ENCODE measurements at places on chromosomes 6 and 20.
A peak's percentile ranks its signal among the peaks of the same experiment; 100 is the strongest.

DNA sequence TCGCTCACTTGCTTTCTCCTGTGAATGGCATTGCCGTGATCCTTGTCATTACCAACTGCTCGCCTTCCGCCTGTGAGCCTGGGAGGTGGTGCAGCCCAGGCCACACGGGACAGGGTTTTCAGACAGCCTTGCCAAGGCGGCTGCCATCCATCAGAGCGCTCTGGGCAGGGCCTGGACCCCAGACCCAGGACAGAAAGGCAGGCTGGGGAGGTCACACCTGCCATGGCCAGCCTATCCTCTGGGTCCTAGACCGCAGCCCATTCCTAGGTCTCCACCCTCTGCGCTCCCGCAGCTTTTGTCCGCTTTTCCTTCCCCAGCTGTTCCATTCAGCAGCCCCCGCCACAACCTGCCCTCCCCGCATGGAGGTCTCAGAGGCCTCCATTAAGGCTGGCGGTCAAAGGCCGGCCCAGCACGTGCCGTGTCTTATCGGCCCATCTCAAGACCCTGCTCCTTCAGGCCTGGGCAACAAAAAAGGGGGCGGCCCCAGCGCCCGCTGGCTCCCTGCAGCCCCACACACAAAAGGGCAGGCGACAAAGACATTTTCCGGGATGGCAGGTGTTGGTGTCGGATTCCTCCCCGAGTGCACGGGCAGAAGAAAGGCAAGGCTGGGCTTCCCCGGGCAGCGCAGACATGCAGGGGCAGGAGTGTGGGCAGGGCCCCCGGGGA is 28.1 kb downstream of the INSM1 start:
- no peak for DNase-seq

- DNase-seq: no peak
These were observed 4.7 kb upstream of the ENPP5 start for GRCh38 chr6:46175446-46175845.

- DNase-seq: no peak
These were observed 160.4 kb downstream of the ZFP64 start for GRCh38 chr20:52031206-52031562.

DNA sequence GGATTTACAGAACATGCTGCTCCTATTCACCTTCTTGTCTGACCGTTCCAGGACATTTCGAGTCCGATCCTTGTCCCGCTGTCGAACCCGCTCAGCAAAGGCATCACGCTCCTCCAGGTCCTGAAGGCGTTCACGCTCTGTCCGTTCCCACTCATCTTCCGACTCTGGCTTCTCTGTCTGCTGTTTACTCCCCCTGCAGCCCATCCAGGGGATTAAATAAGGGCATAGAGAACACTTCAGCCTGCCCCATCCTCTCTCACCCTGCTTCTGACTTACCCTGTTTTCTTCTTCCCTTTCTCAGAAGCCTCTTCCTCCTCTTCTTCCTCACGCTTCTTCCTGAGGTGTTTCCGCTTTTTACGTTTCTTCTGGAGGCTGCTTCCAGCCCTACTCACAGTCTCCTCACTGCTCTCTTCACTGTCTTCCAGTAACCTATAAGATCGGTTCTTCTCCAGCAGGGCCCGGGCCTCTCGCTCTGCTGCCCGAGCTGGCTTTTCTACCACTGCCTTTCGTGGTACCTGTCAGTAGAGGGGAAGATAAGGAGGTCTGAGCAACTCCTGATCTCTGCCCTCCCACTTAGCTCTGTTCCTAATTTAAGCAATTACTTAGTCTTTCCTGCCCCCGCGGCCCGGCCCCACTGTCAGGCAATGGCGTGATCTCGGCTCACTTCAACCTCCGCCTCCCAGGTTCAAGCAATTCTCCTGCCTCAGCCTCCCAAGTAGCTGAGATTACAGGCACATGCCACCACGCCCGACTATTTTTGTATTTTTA is 1.9 kb downstream of the DHX16 start:
- DNase-seq: no peak

DNA sequence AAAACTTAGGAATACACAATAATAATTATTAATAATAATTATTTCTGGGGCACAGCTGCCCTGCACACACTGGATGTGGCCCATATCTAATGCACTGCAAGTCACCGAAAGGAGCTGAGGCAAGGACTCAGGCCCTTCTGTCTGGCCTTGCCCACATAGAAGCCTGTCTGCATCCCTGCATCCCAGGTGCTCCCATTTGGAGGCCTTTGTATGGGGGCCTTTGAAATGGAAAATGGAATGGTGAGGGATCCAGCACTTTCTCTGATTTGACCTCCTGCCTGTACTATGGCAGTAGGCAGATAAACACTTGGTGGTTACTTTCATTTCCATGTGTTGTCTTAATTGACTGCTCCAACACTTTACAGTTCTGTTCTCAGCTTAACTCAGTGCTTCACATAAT is 75.7 kb upstream of the PTCHD4 start:
- no peak for DNase-seq

GRCh38 chr6:168496997-168497331 is 56.0 kb downstream of the SMOC2 start:
- no peak for DNase-seq

- no peak for DNase-seq
These were observed 33.0 kb upstream of the CDH4 start for GRCh38 chr20:61219021-61219431.

- no peak for DNase-seq
These were observed 15.1 kb downstream of the RNF217 start for GRCh38 chr6:124977067-124977908.

DNA sequence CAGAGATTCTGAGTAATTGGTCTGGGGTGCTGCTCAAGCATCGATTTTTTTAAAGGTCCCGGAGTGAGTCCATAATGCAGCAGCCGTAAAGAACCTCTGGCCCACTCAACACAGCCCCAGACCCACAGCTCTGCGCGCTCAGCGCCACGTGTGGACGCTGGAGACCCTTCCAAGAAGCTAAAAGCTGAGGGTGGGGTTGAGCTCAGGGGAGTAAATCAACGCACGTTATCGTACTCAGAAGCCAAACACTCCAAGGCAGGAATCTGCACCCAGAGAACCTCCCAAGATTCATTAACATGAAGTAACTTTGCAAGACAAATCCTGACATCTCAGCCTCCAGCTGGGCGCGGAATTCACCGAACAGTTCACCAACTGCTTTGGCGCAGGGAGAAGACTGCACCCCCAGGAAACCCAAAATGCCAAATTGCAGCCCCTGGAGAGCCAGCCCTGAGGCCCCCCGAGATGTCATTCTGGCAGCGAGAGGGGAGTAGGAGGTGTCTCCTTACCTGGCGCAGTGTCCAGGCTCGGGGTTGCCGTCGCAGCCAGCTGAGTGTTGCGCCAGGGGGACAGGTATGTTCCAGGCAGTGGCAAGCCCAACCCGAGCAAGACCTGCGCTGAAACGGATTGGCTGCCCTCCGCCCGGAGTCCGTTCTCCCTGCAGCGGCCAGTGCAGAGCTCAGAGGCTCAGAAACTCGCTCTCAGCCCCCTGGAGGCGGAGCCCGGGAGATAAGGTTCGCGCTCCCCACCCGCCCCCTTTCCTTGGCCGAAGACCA is at the start of gene COL21A1:
Gene COL21A1 (minus strand): TSS at position 700 of the 773 bp plus-strand sequence. CDS start 64,962 bp downstream, outside the sequence.
- DNase-seq: no peak

DNA sequence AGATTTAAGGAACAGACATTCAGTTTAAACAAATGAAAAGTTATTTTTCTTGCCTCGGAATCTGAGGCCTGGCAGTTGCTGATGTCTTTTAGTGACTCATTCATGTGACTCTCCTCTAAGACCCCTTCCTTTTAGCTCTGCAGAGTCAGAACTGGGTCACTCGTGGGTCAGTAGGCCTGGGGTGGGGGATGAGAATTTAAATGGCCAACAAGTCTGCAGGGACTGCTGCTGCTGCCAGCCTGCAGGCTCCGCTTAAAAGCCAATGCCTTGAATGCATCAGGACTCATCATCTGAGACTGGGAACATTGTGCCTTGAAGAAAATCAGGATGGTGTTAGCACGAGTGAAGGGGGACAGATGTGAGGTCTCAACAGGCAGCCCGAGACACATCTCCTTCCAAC is 404.3 kb downstream of the CDH26 start:
- DNase-seq: no peak

GRCh38 chr20:14259689-14260088 is 77.7 kb downstream of the FLRT3 start:
- DNase-seq: no peak

DNA sequence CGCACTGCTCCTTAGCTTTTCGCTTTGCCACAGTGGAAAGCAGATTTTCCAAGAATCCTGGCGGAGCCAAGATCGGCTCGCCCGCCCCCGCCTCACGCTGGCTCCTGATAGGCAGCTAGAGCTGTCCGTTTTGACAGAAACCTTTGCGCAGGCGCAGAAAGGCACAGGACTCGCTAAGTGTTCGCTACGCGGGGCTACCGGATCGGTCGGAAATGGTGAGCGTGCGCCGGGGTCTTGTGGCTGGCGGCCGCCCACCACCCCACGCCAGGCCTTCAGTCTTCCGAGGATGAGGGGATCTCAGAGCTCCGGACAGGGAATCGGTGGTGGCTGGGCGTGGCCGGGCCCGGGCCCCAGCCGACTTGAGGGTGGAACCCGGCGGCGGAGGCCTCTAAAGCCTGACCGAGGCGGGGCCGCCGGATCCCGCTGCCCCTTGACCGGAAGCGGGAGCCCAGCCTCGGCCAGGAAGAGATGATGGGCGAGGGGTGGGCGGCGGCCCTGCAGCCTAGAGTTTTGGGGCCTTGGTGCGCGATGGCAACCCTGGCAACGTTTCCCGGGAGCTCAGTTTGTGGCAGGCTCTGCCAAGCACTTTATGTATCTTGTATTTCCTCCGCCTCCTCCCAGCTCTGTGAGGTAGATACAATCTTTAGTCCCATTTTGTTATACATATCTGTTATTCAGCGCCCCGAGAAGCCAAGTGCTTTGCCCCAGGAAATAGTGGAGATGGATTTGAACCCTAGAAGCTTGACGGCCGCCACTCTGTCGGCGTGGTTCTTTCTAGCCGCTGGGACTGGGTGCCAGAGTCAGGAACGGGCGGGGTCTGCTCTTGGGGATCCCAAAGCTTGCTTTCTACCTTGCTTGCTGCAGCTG is at the start of gene DYNLRB1:
Gene DYNLRB1 (plus strand): TSS at position 176 of the 867 bp plus-strand sequence. CDS start 37 bp downstream, at position 213.
- peak; percentile 95 for DNase-seq

DNA sequence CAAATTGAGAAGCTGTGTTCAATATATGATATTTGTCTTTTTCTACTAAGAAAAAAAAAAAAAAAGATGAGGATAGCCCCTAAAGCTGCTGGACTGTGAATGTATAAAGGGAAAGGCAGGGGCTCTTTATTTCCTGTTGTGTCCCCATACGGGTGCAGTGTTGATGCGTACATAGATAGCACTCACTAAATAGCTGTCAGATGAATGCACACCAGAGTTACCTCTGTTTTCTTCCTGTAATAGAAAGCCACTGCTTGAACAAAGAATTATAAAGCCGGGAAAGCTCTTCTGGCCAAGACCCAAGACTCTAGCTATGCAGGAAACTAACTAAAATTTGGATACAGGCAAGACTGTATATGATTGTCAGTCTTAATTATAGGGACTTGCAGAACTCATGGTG is 260.0 kb downstream of the FARS2 start:
- DNase-seq: no peak

- peak; percentile 34 for DNase-seq
These were observed 29.1 kb downstream of the TXLNB start for GRCh38 chr6:139262519-139263300.

DNA sequence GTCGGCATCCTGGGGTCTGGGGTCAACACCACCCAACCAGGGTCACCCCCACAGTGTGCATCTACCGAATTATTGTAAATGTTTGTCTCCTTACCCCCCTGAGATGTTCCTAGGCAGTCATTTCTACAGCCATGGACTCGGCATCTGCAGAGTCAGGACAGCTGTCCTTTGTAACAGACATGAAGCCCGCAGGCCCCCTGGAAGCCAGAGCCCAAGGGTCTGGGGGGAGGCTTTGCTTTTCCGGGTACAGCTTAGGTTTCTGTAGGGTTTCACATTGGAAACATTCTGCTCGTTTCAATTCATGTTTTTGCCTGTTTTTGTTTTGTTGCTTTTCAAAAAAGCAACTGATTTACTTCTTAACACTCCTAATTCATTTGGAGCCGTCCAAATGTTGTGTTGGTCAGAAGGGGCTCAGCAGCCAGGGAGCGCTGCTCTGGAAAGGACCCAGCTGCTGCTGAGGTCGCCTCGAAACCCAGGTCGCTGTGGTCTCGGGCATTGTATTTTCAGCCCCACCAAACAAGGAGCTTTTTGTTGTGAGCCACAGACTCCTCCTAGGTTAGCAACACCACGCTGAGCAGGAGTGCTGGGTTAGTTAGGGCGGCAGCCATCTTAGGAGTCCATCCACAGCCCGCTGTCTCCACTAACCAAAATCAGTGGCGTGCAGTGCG is 160.4 kb downstream of the TMEM242 start:
- DNase-seq: no peak

DNA sequence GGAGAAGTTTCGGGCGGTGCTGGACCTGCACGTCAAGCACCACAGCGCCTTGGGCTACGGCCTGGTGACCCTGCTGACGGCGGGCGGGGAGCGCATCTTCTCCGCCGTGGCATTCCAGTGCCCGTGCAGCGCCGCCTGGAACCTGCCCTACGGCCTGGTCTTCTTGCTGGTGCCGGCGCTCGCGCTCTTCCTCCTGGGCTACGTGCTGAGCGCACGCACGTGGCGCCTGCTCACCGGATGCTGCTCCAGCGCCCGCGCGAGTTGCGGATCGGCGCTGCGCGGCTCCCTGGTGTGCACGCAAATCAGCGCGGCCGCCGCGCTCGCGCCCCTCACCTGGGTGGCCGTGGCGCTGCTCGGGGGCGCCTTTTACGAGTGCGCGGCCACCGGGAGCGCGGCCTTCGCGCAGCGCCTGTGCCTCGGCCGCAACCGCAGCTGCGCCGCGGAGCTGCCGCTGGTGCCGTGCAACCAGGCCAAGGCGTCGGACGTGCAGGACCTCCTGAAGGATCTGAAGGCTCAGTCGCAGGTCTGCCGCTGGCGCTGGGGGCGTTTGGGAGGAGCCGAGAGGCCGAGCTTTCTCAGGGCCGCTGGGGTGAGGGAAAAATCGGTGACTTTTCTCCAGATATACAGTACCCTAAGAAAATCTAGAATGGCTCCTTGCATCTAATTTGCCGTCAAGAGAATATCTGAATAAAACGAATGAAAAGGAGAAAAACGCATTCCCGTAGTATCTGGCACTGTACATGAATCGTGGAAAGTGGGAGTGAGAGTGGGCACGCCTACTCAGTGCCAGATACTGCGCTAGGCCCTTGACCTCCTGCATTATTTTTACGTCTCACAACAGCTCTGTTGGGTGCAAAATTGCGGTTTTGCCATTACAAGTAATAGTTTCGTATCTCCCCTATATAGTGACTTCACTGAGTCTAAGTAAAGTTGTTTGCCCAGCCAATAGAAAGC is 1.0 kb downstream of the CALHM6 start:
- peak; percentile 51 for DNase-seq

DNA sequence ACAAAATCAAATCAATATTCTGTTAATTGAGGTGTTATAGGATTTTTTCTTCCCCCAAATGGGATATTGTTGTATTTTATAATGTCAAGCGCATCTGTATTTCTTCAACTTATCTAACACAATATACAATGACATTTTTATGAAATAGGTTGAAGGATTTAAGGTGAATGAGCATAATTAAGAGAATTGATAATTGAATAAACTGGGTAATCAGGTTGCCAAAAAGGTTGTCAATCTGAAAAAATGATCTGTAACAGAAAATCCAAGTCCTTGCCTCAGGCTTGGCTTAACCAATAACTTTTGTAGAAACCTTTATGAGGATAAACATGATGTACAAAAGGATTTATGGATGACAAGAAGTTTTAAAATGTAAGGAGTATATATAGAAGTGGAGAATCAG is 1101.7 kb upstream of the EYS start:
- DNase-seq: no peak

- no peak for DNase-seq
These were observed 10.6 kb upstream of the SUPT3H start for GRCh38 chr6:45388328-45388727.

- DNase-seq: no peak
These were observed 98.7 kb downstream of the ANKRD60 start for GRCh38 chr20:58129721-58130151.

GRCh38 chr6:52132292-52132691 is 44.9 kb upstream of the PKHD1 start:
- no peak for DNase-seq
